Epithelial cell of prostate (primary cell): ENCODE measurements at places on chromosomes 6 and 20.

DNA sequence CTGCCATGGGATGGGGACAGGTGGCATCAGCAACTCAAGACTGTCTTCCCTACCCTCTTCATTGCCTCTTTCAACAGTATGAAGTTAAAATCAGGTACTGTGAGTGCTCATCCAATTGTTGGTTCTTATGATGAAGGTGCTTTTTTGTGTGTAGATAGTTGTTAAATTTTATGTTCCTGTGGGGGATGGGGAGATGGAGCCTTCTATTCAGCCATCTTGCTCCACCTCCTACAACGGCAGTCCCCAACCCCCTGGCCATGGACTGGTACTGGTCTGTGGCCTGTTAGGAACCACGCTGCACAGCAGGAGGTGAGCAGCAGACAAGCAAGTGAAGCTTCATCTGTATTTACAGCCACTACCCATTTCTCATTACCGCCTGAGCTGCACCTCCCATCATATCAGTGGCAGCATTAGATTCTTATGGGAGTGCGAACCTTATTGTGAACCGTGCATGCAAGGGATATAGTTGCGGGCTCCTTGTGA, 47.8 kb upstream of the TOP1 start:
- no peak for DNase-seq

DNA sequence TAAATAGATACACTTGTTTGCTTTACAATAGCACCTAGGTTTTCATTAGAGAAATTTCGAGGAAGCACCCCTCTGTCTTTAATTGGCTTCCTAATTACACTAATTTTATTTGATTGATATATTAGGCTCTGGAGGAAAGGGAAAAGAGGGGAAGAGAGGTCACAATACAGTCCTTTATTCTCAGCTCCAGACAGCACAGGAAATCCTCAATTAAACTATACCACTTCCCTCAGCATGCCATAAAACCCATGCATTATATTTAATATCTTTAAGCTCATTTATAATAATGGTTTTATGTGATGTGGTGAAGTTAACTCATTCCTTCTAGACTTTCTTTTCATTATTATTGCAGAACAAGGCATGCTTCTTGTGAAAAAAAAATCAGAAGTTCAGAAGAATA, 17.7 kb upstream of the PDE7B start:
- no peak for DNase-seq

GRCh38 chr20:45218636-45219035, 2.5 kb upstream of the SEMG2 start:
- DNase-seq = no peak

- no peak for DNase-seq
Measured at GRCh38 chr20:17911927-17912326, 56.7 kb downstream of the SNX5 start.

DNA sequence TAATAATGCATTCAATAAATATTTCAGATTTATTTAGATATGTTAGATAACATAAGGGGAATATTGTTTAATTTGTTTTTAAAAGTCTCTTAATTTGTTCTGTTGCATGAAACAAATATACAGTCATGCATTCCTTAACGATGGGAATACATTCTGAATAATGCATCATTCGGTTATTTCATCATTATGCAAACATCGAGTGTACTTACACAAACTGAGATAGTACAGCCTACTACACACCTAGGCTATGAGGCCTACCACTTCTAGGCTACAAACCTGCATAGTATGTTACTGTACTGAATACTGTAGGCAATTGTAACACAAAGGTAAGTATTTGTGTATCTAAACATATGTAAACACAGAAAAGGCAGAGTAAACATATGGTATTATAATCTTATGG, 118.7 kb downstream of the EPHA7 start:
- DNase-seq = no peak

DNA sequence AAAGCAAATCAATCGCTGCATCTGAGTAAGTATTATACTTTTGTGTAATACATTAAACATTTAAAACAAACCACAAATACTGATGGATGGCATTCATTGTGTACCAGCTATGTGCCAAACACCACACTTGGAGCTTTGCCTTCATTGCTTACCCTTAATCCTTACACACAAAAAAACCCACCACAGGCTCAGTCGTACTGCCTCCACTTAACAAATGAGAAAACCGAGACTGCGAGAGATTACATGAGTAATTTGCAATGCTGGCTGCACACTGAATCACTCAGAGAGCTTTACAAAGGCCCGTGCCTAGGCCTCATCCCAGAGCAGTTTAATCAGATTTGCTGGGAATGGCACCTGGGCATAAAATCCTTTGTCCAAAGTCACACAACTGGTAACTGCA, 130.5 kb downstream of the EDN1 start:
- DNase-seq = peak; percentile 96

DNA sequence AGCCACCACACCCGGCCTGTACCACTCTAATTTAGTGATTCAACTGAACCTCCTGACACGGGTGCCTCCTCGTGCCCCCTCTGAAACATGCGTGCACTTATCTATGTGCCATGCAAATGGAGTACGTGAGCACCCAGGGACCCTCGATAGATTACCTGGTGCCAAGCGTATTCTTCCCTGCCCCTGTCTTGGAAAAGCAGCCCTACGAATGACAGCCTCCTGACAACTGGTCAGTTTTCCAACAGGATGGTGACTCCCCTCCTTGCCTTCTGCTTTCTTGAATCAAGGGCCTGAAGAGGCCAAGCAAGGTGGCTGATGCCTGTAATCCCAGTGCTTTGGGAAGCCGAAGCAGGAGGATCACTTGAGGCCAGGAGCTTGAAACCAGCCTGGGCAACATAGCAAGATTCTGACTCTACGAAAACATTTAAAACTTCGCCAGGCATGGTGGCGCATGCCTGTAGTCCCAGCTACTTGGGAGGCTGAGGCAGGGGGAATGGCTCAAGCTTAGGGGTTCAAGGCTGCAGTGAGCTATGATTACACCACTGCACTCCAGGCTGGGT, 25.4 kb upstream of the SYNJ2 start:
- no peak for DNase-seq

- DNase-seq = no peak
Measured at GRCh38 chr20:51712501-51713212, 55.5 kb downstream of the ATP9A start.

- no peak for DNase-seq
Measured at GRCh38 chr20:47016068-47016664, 121.5 kb downstream of the EYA2 start.

DNA sequence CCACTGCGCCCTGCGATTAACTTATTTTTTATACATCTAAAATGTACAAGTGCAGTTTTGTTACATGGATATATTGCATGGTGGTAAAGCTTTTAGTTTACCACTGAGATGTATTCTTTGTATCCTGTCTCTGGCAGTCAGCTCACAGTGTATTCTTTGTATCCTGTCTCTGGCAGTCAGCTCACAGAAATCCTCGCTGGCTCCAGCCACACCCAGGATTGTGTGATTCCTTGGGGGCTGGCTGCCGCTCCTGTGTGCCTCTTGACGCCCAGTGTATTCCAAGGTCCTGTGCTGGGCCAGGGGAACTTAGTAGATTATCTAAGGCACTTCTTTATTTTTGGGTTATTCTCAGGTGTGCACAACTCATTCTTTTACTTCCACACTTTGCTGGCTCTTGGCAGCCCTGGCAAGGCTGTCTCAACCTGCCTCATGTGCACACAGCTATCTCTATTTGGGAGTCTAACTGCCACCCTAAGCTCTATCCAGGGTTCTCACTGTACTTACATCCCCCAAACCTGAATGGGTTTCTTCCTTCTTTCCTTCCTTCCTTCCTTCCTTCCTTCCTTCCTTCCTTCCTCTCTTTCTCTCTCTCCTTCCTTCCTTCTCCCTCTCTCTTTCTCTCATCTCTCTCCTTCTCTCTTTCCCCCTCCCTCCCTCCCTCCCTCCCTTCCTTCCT, 12.4 kb upstream of the RNF24 start:
- no peak for DNase-seq

GRCh38 chr20:16229813-16230212, 343.4 kb downstream of the KIF16B start:
- no peak for DNase-seq

GRCh38 chr6:55276745-55277530, 50.3 kb upstream of the GFRAL start:
- peak; percentile 22 for DNase-seq

- no peak for DNase-seq
Measured at GRCh38 chr20:2920473-2920872, 47.2 kb downstream of the PTPRA start.

DNA sequence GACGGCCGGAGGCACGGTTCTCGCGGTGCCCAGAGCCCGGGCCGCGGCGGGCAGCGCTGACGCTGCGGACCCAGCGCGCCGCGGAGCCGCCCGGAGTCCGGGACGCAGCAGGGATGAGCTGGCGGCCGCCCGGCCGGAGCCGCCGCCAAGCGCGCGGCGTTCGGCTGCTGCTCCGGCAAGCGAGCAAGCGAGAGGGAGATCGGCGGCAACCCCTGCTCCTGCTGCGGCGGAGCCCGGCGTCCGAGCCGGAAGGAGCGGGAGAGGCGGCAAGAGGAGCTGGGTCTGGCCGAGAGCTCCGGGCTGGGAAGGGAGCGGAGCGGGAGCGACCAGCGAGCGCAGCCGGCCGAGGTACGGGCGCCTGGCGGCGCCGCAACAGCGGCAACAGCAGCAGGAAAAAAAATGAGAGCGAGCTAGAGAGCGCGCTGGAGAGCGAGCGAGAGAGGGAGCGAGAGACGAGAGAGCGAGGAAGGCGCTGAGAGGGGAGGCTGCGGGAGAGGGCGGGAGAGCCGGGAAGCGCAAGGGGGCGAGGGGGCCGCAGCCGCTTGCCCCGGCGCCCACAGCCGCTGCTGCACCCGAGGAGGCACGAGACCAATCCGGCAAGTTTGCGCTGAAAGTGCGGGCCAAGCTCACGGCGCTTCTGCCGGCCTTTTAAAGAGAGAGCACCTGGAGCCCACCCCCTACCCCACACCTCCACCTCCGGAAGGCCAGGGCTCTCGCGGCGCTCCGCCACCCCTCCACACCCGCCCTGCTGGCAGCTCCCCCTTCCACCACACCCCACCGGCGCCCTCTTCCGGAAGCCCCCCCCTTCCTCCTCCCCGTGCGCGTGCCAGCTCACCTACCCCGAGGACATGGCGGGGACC, 496 bp downstream of the GRM4 start:
- no peak for DNase-seq

DNA sequence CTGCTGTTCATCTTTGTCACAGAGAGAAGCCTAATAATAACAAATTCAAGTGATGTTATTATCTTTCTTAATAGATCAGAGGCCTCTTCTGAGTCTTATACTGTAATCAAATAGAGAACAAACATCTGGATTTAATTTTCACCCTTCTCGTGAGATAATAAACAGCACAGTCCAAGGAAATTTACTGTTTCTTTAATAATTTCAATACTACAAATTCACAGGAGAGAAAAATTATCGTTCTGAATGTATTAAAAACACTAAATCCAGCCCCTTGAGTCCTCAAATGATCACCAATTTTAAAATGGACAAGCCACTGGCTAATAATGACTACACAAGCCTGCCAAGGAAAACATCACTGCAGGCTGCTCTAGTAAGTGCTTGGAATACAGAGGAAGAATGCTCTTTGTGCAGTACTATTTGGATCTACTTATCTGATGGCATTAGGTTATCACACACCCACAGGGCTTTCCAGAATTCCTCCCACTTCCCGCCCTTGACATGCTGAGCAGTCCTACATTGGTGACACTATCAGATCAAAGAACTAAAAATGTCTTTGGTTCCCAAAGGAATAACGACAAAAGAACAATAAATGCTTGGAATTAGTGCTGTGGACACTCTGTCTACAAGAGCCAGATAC, 38.1 kb downstream of the SYNE1 start:
- DNase-seq = no peak

DNA sequence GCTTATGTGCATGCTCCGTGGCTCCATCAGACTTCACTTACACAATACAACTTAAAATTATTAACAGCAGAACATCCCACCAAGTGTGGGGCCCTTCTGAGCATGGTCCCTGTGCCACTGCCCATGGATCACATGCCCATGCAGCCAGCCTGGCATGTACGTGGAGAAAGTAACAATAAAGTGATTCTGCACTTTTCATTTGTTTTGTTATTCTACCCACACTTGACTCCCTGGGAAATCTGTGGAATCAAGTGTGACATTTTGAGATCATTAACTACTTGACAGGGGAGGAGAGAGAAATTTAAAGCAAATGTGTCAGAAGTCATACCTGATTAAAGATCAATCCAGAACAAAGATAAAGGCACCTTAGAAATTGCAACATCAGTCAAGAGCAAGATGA, 112.0 kb downstream of the ISM1 start:
- DNase-seq = no peak
